Memory B cell (primary cell): ENCODE measurements at places on chromosomes 4 and X.

GRCh38 chrX:42616981-42617380 lies 161.0 kb downstream of the PPP1R2C start:
- no peaks in the 10 kb centered on the region for H3K36me3 ChIP-seq
- peaks cover 13% of the 10 kb centered on the region for H3K4me1 ChIP-seq
- H3K27me3 ChIP-seq = no peaks in the 10 kb centered on the region
- H3K27ac ChIP-seq = no peak overlapping the region

GRCh38 chr4:29948451-29948850 lies 771.7 kb upstream of the PCDH7 start:
- DNase-seq = no peak
- H3K4me3 ChIP-seq = no peak overlapping the region

DNA sequence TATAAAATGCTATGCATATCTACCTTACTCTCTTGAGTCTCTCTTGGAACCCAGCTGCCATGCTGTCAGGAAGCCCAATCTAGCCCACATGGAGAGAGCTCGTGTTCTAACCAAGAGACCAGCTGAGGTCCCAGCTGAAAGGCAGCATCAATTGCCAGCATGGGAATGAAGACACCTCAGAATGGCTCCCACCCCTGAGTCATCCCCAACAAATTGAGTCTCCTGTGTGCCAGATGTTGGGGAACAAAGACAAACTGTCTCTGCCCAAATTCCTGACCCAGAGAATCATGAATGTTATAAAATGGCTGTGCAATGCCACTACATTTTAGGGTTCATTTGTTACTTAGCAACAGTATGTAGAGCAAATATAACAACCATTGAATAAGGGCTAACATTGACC lies 105.2 kb upstream of the STX18 start:
- no peak for DNase-seq
- H3K27ac ChIP-seq = no peak overlapping the region
- H3K4me1 ChIP-seq = no peaks in the 10 kb centered on the region
- H3K4me3 ChIP-seq = no peak overlapping the region
- no peaks in the 10 kb centered on the region for H3K27me3 ChIP-seq

DNA sequence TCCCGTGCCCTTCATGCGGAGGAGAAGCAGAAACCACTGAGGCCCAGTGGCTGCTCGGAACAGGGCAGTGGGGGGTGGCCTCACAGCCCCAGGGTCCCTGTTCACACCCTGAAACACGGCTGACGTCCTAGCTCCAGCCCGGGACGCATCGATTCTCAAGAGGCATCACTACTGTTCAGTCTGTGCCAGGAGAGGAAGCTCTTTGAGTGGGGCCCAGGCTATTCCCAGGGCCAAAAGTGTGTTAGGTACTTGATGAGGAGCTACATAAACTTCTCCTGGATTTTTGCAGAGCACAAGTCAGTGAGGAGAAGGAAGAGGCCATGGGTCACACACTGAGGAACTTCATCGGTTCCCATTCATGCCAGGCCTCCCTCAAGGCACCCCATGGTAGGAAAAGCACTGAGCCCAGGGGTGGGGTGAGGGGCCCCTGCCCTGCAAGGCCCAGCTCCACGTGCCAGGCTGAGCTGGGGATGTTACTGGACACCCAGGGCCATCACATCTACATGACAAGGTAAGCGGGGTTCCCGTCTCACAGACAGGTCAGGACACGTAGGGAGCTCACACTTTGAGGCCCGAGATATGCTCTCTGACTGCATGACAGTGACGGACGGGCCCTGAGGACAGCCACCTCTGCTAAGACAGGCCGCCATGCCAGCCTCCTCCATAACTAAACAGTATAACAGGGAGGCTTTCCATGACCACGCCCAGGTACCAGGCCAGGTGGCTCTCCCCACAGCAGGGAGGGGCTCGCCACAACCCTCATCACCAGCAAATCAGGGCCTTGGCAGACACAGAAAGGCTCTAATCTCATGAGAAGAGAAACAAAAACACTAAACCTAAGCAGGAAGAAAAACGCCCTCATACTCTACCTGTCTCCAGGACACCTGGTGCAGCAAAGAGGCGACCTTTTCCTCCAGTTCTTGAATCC lies 12.4 kb downstream of the TNIP2 start:
- DNase-seq = no peak
- H3K36me3 ChIP-seq = peaks cover 6% of the 10 kb centered on the region
- H3K27ac ChIP-seq = peak overlapping the region; percentile 98
- H3K27me3 ChIP-seq = no peaks in the 10 kb centered on the region

DNA sequence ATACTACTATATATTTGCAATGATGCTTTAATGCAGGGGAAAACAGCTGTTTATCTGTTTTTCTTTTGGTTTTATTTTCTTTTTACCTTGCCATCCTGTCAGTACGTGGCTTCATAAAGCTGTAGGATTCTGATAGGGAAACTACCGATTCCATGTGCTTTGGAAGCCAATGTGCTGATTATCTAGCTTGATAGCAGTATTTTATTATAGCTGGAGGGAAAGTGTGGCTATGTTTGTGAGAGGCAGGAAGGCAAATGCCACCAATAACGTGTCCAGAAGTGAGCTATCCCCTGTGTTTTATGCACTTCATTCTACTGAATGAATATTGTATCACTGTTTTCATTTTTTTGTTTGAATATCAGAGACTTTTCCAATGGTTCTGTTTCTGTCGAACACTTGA lies 43.7 kb downstream of the IL15 start:
- H3K4me1 ChIP-seq = peaks cover 13% of the 10 kb centered on the region
- H3K27ac ChIP-seq = no peak overlapping the region
- no peaks in the 10 kb centered on the region for H3K27me3 ChIP-seq
- no peak overlapping the region for H3K4me3 ChIP-seq
- DNase-seq = no peak

DNA sequence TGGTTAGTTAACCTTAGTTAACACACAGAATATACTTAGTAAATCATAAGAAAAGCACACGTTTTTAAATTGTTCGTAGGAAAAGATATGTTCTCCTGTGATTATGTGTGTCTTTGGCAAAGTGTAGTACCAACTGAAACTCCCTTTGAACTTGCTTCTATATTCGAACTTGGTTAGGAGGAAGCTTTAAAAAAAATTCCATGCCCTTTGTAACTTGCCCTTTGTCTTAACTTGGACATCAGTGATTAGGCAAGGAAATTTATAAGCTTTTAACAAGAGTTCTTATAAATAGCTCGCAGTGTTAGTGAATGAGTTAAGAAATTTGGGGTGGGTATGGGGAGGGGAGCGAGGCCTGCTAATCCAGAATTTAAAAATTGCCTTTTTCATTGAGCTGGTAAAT lies 33.4 kb downstream of the TXLNG start:
- peaks cover 2% of the 10 kb centered on the region for H3K4me1 ChIP-seq
- no peak for DNase-seq
- H3K27me3 ChIP-seq = no peaks in the 10 kb centered on the region
- H3K36me3 ChIP-seq = peaks cover 6% of the 10 kb centered on the region
- H3K4me3 ChIP-seq = no peak overlapping the region
- no peak overlapping the region for H3K27ac ChIP-seq

DNA sequence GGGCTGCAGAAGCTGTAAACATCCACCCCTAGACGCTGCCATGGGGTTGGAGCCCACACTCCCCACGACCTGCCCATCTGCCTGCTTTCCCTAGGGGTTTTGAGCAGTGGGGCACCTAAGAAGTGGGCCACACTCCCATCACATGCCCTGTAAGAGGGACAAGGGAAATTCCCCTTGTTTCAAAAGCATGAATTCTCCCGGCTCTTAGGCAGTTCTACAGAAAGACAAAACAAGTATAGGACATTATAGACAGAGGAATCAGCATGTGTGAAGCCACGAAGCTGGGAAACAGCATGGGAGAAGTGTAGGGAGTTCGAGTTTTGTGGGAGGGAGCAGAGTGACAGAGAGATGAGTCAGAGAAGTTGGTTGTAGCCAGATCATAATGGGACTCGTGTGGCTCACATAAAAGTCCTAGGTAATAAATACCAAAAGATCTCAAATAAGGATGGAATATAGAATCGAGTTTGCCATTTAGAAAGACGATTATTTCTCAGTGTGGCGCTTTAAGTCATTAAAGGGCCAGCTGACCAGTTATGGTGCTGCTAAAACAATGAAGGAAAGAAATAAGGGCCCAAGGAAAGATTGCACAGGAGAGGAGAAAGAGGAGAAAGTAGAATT lies 23.9 kb downstream of the APOO start:
- no peak overlapping the region for H3K27ac ChIP-seq
- H3K4me1 ChIP-seq = peaks cover 3% of the 10 kb centered on the region
- no peaks in the 10 kb centered on the region for H3K36me3 ChIP-seq
- H3K27me3 ChIP-seq = no peaks in the 10 kb centered on the region

- no peak overlapping the region for H3K4me3 ChIP-seq
- H3K27me3 ChIP-seq = peaks cover 3% of the 10 kb centered on the region
- no peaks in the 10 kb centered on the region for H3K4me1 ChIP-seq
- H3K27ac ChIP-seq = no peak overlapping the region
Observed at GRCh38 chrX:8673201-8673600, 58.7 kb downstream of the ANOS1 start.

- H3K4me1 ChIP-seq = peaks cover 3% of the 10 kb centered on the region
- no peak overlapping the region for H3K4me3 ChIP-seq
Observed at GRCh38 chr4:169025184-169025583, 15.1 kb upstream of the CBR4 start.

DNA sequence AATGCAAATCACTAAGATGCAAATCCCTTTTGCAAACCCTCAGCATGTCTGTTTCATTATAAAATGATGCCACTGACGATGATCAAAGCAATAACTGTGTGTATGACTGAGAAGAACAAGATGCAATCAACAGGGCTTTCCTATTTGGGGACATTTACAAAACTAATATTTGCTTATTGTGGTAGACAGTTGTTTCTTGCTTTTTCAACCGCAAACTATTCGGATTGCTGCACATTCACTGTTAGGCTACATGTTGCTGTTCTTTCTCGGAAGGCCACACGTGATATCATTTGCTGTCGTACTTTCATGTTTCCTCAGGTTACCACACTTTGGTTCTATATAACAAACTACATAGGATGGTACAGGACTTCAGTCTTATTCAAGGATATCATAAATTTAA lies 49.8 kb downstream of the NPY5R start:
- H3K36me3 ChIP-seq = no peaks in the 10 kb centered on the region
- no peak overlapping the region for H3K4me3 ChIP-seq
- DNase-seq = no peak
- peaks cover 5% of the 10 kb centered on the region for H3K4me1 ChIP-seq

DNA sequence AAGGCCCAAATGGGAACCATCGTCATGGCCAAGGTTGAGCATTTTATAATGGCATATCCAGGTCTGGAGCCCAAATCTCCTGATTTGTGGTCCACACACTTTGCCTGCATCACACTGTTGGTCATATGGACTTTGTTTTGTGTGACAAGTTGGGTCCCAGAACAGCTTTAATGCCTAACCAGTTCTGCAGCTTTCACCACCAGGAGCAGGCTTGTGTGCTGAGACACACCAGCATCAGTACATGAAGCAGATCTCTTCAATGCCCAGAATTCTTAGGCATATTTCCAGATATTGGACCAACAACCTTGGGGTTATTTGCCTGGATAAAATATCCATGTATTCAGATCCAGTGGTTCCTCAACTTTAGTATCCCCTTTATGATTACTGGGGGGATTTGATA lies 371.3 kb downstream of the FBXW7 start:
- DNase-seq = no peak
- H3K36me3 ChIP-seq = no peaks in the 10 kb centered on the region
- H3K4me3 ChIP-seq = no peak overlapping the region

GRCh38 chr4:36333303-36333877 lies 52.0 kb downstream of the DTHD1 start:
- no peak overlapping the region for H3K4me3 ChIP-seq
- no peak for DNase-seq

- no peaks in the 10 kb centered on the region for H3K27me3 ChIP-seq
- peaks cover 51% of the 10 kb centered on the region for H3K36me3 ChIP-seq
- DNase-seq = no peak
- H3K4me1 ChIP-seq = no peaks in the 10 kb centered on the region
Observed at GRCh38 chr4:168221301-168221700, 97.3 kb downstream of the DDX60 start.

- H3K27me3 ChIP-seq = no peaks in the 10 kb centered on the region
- no peak for DNase-seq
- peaks cover 4% of the 10 kb centered on the region for H3K36me3 ChIP-seq
Observed at GRCh38 chrX:107840971-107841370, 15.3 kb downstream of the MID2 start.

GRCh38 chr4:16617011-16617410 lies 281.4 kb downstream of the LDB2 start:
- peaks cover 1% of the 10 kb centered on the region for H3K27me3 ChIP-seq
- no peaks in the 10 kb centered on the region for H3K36me3 ChIP-seq
- no peak overlapping the region for H3K4me3 ChIP-seq
- no peak overlapping the region for H3K27ac ChIP-seq
- no peaks in the 10 kb centered on the region for H3K4me1 ChIP-seq
- no peak for DNase-seq

DNA sequence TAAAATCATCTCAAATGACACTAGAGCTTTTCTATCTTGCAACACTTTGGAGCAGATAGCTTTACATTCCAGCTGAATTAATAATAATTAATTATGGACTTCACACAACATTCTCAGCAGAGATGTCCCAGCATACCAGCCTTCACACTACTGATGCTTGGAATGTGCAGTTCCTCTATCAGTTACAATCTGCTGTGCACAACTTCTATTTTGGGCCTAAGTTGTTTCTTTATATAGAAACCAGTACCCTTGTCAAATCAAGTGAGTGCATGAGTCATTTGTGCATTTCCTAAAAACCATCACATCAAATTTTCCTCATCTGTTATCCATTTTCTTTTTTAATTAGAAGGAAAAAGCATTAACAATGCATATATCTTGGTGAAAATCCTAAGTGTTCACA lies 8.8 kb upstream of the RASL11B start:
- H3K27me3 ChIP-seq = peaks cover 8% of the 10 kb centered on the region
- H3K4me1 ChIP-seq = no peaks in the 10 kb centered on the region
- H3K36me3 ChIP-seq = no peaks in the 10 kb centered on the region
- no peak for DNase-seq

DNA sequence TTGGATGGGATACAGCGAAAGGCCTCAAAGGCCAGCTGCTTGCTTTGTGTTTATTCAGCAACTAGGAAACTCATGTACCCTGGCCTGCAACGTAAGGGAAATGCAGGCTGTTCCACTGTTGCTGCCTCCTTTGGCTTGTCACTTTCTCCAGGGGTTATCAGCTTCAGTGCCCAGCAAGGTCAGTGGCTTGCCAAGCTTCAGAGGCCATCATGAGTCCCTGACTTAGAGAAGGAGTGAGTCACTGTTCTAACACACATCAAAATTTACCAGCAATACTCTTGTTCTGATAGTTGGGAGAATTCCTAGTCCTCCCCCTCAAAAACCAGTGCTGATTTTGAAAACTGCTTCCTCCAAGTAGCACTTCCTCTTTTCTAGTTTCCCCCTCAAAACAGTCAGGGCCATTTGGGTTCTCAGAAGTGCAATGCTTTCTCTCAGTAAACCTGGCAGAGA lies 250.8 kb downstream of the ARHGAP24 start:
- H3K4me3 ChIP-seq = peak overlapping the region; percentile 5
- no peaks in the 10 kb centered on the region for H3K27me3 ChIP-seq
- peaks cover 28% of the 10 kb centered on the region for H3K4me1 ChIP-seq
- peaks cover 20% of the 10 kb centered on the region for H3K36me3 ChIP-seq

GRCh38 chrX:1400049-1400448 lies 8.1 kb upstream of the SLC25A6 start:
- no peak for DNase-seq
- H3K27me3 ChIP-seq = no peaks in the 10 kb centered on the region
- peaks cover 10% of the 10 kb centered on the region for H3K4me1 ChIP-seq
- no peak overlapping the region for H3K27ac ChIP-seq

- peaks cover 3% of the 10 kb centered on the region for H3K4me1 ChIP-seq
- peaks cover 1% of the 10 kb centered on the region for H3K36me3 ChIP-seq
- DNase-seq = no peak
Observed at GRCh38 chrX:123807835-123808416, 51.9 kb upstream of the XIAP start.

- H3K27me3 ChIP-seq = no peaks in the 10 kb centered on the region
- peak overlapping the region; percentile 95 for H3K4me3 ChIP-seq
- H3K36me3 ChIP-seq = peaks cover 11% of the 10 kb centered on the region
- H3K4me1 ChIP-seq = peaks cover 16% of the 10 kb centered on the region
- no peak for DNase-seq
Observed at GRCh38 chrX:70134116-70134477, 850 bp downstream of the IGBP1 start.
